ENCODE measurements at places on chromosomes 11 and 22.

GRCh38 chr11:73047773-73048371 is 94.2 kb downstream of the FCHSD2 start:
- no peak for DNase-seq

DNA sequence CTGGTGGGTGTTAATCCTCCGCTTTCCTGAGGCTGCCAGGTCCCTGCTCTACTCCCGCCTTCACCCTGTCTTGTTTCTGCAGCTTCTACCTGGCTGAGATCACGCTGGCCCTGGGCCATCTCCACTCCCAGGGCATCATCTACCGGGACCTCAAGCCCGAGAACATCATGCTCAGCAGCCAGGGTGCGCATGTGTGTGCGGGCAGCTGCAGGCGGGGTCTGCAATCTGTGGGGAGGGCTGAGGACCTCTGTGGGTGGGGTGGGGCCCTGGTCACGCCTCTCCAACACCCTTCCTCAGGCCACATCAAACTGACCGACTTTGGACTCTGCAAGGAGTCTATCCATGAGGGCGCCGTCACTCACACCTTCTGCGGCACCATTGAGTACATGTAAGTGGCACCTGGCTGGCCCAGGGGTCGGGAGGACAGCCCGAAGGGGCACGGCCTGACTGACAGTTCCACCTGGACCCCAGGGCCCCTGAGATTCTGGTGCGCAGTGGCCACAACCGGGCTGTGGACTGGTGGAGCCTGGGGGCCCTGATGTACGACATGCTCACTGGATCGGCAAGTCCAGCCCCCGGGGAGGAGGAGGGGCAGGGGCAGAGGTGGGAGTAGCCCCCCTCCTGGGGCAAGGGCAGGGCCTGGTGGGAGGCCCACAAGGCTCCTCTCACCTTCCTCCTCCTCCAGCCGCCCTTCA is 4.5 kb downstream of the RPS6KB2 start:
- DNase-seq, result no peak

GRCh38 chr11:67435031-67435726 is 2.3 kb downstream of the PTPRCAP start:
- DNase-seq, result no peak

DNA sequence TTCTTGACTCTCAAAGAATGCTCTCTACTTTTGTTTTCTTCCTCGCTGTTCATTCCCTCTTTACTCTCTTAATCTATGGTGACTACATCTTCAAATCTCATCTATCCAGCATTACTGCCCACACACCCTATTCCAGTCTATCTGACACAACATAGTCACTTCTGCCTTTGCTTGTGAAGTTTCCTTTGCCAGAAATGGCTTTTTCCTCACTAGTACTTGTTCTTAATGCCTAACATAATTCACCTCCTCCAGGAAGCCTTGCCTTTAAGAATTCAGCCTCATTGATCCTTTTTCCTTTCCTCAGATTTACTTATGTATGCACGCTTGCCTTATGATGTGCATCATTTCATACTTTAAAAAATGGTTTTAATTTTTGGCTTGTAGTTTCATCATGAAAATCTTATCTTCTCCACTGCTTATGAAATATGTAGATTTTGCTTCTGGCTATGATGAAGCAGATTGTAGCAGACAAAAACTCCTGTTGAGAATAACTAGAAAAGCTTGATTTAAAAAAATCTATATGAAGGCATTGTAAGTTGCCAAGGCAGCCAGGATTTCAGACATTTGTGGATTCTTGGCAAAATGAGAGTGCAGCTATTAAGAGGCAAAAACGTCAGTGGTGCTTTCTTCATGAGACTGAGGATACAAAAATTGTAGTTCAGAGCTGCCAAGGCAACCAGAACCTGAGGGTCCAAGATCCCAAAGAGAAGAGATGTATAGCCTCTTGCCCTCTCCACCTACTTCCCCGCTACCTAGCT is 31.8 kb downstream of the RNF169 start:
- no peak for DNase-seq

GRCh38 chr11:65436412-65437032 is 13.9 kb downstream of the NEAT1 start:
- peak; percentile 21 for DNase-seq

- DNase-seq, result no peak
Observed at GRCh38 chr11:129458756-129459535, 83.3 kb downstream of the BARX2 start.

DNA sequence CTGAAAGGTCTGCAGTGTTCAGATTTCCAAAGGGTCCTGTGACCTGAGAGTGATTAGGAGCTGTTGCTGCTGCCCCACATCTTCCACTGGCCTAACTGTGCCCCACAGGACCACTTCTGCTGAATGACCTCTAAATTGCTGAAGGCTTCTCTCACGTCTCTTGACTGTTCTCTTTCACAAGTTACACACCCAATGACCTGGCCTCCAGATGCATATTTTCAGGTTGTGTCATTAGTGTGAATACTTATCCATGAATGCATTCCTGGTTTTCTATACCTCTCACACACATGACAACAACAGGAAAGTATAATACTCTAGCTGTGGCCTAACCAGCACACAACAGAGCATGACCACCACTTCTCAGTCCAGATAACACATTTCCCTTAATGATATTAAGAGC is 15.4 kb downstream of the PRR14L start:
- peak; percentile 88 for DNase-seq

DNA sequence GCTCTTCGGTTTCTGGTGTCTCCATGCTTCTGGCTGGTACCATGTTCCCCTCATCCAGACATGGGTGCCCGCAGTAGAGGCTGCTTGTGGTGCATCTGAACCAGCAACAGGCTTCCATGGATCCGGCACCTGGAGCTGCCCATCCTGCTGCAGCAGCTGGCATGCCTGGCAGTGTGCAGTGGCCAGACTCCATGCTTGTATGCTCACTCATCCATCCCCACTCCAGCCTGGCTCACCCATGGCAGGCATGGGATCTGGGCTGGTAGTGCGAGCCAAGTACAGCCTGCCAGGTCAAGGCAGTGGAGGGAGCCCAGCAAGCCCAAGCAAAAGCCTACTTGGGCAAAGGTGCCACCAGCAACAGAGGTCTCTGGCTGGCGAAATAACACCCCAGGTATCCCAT is 6.2 kb upstream of the OR5W2 start:
- DNase-seq, result no peak
